Stimulated activated CD8-positive, alpha-beta memory T cell treated with anti-CD3 and anti-CD28 coated beads, Interleukin-15, amount 100 ng/mL, for 48 hours (primary cell): ENCODE measurements at places on chromosomes 1 and 21.
A peak's percentile ranks its signal among the peaks of the same experiment; 100 is the strongest.

GRCh38 chr1:107135463-107135862 is 5.4 kb upstream of the NTNG1 start:
- no peak for DNase-seq

- no peak for DNase-seq
These were observed 142.5 kb downstream of the TNR start for GRCh38 chr1:175600721-175601440.

GRCh38 chr1:232751393-232752140 is 53.6 kb upstream of the MAP10 start:
- DNase-seq = no peak

DNA sequence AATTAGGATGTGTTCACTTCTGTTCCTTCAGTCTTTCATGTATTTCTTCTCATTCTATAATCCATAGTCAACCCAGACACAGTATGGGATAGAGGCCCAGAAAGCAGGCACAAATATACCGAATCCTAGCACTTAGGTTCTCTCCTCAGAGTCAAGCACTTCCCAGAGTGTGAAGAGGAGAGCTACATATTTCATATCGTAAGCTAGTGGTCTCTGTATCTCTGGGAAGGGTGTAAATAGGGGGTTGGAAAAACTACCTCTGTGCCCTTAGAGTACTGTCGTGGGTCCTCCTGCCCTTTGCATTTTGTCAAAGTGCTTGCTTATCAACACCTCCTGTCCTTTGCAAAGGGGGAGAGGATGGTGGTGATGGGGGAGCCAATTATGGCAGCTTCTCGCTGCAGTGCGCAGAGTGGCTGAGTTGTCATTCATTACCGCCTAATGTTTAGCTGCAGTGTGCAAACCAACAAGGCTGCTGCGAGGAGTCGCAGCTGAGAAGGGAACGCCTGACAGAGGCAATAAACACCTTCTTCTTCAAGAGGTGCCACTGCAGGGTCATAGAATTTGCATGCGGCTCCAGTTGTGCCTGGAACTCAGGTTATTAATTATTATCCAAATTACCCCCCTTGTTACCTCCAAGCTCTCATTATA is 182.7 kb downstream of the NUF2 start:
- DNase-seq = no peak

DNA sequence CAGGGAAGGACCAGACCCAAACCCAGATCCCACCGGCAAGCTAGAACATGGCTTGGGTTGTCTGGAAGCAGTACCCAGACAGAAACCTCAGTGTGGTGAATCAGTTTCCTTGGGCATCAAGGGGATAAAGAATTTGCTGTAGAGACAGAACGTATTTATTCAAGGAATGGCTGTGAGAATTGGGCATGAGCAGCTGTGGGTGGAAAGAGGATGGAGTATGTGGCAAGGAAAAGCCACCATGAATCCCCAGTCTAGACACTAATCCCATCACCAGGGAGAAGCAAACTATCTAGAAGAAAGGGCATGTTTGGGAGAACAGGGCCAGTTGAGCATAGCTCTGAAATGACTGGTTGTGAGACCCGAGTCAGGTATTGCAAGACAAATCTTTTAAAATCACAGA is 109.2 kb downstream of the TOMM20 start:
- no peak for DNase-seq

DNA sequence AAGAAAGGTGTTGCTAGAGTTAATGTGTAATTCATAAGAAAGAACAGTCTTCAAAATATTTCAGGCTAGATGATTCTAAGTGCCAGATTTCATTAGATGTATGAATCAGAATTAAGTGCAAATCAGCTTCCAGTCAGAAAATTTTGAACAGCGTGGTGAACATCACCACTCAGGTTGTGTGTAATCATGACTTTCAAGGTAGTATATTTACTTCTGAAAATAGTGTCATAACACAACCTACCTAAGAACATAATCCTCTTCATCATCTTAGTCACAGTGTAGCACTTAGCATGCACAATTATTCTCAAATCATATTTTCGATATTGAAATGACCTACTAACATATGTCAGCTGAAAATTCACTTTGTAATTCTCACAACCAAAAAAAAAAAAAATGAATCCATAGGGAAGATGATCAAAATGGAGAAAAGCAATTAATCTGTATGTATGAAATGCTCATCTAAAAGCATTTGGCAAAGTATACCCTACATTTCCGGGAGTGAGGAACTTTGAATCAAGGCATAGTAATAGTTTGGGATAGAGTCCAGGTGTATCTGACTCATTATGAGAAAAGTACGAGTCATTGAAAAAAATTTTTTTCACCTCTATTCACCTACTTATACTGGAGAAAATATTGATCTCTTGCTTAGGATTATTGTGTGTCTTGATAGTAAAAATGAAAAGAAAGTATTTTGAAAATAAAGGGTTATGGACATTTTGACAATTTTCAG is 221.8 kb upstream of the CHRM3 start:
- no peak for DNase-seq

- DNase-seq = no peak
These were observed 10.7 kb upstream of the NPHP4 start for GRCh38 chr1:6002714-6003501.

- no peak for DNase-seq
These were observed 1.3 kb downstream of the USP1 start for GRCh38 chr1:62438163-62438562.

DNA sequence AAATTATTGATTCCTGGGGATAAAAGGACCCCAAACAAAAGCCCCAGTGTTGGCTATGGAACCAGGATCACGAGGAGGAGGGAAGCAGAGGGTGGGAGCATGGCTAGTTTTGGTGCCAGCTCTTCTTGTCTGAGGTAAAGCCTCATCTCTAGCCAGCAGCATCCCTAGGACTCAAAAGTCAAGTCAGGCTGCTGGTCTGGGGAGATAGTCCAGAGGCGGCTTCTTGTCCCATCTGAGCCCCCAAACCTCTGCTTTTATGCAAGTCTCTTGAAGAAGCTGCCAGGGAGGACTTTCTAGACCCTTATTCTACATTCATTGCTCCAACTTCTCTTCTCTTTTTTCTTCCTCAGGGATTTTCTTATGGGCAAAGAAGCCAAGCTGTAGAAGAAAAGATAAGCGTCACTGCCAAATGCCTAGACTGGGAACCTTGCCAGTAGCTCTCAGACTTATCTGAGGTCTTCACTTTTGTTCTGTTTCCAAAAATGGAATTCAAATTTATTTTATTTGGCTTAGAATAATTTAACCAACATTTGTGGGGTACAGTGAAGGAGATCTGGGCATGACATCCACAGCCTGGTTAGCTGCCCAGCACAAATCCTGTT is 6.9 kb upstream of the ANKRD35 start:
- DNase-seq = no peak

- peak; percentile 78 for DNase-seq
These were observed 552 bp upstream of the GPR157 start for GRCh38 chr1:9129266-9130041.

GRCh38 chr21:44552681-44553080 is 1.4 kb upstream of the KRTAP10-2 start:
- no peak for DNase-seq

DNA sequence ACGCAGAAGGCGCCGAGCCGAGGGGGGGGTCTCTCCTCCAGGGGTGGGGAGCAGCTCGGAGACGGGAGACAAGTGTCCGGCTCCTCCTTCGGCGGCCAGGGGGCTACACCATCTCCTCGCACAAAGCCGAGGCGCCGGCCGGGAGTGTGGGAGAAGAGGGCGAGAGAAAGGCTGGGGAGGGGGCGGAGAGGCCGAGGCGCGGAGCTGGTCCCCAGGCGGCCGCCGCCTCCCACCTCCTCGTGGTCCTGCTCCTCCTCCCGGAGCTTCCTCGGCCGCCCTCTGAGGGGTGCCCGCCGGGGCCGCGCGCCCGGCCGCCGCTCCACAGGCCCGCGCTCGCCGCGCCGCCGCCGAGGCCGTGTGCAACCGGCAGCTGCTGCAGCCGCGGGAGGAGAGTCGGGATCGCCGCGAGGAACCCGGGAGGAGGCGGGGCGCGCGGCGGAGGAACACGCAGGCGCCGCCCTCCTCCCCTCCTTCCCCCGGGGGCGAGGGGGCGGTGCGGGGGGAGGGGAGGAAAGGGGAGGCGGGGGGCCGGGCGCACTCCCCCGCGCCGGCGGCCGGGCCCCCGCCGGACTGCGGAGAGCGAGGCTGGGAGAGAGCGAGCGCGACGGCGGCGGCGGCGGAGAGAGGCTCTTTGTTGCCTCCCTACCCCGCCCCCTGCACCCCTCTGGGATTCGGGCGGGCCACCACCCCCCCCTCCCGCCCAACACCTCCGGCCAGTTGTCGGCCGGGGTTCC is at the start of gene ENAH:
Gene ENAH (minus strand): TSS at position 395 of the 734 bp plus-strand sequence. CDS start 433 bp downstream, outside the sequence.
- DNase-seq = peak; percentile 19

GRCh38 chr1:183891158-183891856 is 86.4 kb downstream of the RGL1 start:
- DNase-seq = no peak

DNA sequence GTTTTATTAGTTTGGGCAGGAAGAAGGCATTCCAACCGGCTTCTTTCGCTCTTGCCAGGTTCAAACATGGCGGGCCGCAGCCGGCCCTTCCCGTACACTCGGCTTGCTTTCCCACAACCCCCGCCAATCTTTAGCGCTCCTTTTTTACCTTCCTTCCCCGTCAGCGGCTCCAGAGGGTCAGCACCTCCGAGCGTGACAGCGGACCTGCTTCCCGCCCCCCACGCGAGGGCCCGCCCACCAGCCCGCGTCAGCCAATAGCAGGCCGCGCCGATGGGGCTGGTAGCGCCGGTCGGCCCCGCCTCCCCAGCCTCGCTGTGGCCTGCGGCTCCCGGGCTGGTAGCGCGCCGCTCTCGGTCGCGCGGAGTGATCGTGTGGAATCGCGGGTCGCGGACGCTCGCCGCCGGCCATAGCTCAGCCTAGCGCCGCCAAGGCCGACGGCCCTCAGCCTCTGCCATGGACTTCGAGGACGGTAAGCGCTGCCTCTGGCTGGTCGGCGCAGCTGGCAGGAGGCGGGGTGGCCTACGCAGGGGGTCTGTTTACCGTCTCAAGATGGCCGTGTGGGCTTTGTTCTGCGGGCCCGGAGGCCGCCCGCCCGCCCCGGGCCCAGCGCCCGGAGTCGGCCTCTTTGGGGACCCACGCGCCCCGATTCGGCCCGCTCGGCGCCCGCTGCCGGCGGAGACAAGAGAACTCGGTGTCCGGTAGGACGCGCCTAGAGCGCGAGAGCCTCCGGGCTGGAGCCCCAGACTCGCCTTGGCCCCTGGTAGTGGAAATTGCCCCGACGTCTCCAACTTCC is at the start of gene ZNF326:
Gene ZNF326 (plus strand): TSS at position 306 of the 793 bp plus-strand sequence. CDS start 148 bp downstream, at position 454.
- peak; percentile 95 for DNase-seq

- DNase-seq = no peak
These were observed 321.0 kb downstream of the PLPP3 start for GRCh38 chr1:56258371-56258770.

DNA sequence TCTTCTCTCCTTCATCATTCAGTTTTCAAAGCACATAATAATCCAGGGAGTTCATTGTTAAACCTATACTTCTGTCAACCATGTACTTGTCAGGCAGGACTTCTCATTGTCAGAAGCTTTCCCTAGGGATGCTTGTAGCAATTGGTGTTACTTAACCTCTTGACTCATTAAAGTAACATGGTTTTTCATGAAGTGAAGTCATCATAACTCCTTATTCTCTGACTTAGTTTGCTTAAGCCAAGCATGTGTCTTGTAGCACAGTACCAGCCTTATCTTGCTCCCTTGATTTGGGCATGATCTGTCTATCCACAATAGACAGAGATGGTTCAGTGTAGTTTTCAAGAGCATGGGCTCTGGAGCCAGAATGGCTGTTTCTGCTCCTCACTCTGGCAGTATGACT is 45.3 kb downstream of the LRIG2 start:
- DNase-seq = no peak

DNA sequence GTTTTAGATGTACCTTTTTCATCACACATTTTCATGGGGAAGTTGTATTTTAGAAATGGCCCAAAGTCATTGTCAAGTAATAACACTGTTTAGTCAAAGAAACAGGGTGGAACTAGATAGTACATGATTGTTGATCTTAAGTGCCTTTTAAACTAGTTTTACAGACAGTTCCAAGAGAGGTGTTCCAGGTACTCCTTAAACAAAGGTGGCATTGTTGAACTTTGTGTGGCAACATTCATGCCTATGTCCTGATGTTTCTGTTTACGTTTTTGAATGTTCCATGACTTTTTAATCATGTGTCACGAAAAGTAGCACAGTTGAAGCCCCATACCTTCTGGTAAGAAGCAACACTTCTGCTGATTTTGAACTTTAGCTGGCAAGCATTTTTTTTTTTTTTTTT is 9.1 kb upstream of the SH3D21 start:
- DNase-seq = no peak

GRCh38 chr1:242008826-242009495 is 10.1 kb upstream of the MAP1LC3C start:
- DNase-seq = no peak

DNA sequence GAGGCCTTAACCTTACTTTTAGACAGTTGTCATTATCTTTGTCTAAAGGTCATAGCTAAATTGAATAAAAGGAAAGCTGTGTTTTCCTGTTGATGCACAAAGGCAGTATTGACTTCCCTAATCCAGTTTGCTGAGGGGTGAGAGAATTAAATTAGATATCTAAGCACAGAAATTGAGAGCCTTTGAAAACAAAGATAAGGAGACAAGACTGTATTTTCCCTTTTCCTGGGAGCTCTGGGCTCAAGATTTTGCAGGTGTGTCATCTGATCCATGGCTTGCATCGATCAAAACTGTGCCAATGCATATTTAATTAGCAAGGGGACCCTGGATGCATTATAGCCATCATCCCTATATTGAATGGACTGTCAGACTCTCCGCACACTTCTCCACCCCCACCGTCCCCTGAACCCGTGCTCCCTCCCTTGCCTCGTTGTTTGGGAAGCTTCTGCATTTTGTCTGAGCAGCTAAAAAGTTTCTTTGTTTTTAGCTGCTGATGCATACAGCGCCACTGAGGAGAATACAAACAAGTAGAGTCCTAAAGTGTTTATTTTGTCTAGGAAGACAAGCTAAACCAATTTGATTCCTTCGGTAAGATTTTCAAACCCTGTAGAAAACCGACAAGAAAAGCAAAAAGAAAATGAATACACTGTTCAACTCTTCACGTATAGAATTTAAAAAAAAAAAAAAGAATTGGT is 186.3 kb downstream of the NFIA start:
- DNase-seq = no peak

GRCh38 chr1:55399346-55399745 is 184.2 kb upstream of the USP24 start:
- DNase-seq = no peak

DNA sequence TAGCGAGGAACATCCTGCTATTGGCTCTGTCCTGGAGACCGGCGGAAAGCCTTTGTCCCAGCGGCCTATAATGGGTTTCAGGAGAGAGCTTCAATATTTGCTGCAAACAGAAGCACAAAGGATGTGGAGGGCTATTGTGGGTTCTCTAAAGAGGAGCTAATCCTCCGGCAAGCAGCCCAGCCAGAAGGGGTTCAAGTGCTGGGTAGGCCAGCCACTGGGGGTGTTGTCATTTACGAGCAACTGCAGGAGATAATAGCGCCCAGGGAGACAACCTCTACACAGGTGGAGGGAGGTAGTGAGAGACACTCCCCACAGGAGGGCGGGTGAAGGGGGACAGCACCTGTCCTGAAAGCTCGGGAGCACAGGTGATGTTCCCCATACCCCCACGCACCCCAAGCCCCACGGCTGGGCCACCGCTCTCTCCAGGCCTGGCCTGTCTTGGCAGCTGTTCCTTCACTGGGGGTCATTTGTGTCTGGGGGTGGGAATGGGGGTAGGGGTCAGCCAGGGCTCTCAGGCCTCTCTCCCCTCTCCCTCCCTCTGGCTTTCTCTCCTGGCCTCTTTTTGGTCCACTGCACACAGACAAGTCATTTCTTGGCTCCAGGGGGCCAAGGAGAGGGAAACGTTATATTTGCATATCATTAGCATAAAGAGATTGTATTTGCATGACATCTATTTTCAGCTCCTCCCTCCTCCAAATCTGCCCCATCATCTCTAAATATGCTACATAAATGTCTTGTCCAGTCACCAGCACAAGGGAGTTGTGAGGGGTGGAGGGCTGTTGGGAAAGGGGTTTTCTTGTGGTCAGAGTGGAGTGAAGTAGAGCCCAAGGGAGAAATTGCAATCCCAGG is 22.0 kb upstream of the SLC26A9 start:
- DNase-seq = no peak
